ENCODE measurements at places on chromosomes 6 and 20.
A peak's percentile ranks its signal among the peaks of the same experiment; 100 is the strongest.

DNA sequence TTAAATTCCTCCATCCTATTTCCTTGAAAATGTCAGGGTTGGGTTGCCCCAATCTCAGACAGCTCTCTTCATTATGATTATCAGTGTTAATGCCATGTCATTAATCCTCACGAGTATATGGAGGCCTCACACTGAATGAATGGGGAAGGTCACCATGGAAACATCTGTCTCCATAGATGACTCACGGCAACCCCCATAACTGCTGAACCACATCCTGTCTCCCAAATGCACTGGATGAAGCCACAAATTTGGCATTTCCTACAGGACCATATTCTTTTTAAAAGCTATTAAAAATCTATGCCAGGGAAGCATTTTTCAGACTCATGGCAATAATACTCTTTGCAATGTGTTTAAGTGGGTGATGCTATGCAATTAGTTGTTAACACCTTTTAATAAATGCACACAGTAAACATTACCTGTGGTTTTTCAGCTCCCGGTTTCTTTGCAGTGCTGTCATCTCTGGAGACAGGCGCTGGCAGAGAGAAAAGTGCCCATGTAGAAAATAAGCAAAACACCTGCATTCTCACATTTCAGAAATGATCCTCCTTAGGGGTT is 80.1 kb upstream of the PTPRK start:
- no peak for DNase-seq

- DNase-seq = no peak
Observed at GRCh38 chr6:111377558-111378120, 105.4 kb downstream of the REV3L start.

DNA sequence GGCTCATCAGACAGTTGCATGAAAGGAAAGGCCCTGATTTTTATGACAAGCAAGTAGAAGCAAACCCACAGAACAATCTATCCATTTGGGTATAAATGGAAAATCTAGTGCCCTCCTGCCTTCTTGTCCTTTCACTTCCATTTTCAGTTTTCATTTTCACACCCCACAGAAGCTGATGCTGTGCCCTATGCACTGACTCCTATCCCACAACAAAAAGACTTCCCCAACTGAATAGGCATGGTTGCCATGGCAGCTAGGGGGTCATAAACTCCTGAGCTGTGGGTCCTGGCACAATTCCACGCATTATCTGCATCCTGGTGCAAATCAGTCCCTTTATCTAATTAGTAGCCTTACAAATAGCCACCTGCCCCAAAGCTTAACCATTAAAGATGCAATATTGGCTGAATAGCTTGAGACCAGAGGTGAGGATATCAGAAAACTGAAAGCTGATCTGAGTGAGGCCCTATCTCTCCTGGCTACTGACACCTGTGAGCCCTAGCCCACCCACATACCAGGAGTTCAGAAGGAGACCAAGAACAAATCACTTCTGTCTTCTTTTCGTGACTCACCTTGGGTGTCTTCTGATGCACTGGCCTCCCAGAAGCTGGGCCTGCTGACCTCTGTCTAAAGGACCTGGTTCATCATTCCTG is 34.9 kb upstream of the HEY2 start:
- no peak for DNase-seq

GRCh38 chr6:24076011-24076410 is 50.0 kb upstream of the NRSN1 start:
- no peak for DNase-seq

DNA sequence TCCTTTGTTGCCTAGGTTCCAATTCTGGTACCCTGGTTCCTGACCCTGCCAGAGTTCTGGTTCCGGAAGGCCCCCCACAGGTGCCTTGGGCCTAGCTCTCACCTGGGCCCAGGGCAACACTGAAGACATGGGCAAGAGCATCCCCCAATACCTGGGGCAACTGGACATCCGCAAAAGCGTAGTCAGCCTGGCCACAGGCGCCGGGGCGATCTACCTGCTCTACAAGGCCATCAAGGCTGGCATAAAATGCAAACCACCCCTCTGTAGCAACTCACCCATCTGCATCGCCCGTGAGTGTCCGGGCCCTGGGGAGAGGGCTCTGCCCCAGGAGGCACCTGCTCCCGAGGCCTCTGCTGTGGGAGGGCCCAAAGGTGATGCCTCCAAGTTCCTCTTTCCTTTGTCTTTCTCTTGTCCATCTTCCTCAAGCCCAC is at the start of gene ARMC12:
ARMC12 (plus strand) TSS at position 51 of the 431 bp plus-strand sequence; CDS start at position 128, 77 bp downstream.
- DNase-seq = no peak

GRCh38 chr20:3698591-3699001 is 13.8 kb downstream of the SIGLEC1 start:
- DNase-seq = no peak

DNA sequence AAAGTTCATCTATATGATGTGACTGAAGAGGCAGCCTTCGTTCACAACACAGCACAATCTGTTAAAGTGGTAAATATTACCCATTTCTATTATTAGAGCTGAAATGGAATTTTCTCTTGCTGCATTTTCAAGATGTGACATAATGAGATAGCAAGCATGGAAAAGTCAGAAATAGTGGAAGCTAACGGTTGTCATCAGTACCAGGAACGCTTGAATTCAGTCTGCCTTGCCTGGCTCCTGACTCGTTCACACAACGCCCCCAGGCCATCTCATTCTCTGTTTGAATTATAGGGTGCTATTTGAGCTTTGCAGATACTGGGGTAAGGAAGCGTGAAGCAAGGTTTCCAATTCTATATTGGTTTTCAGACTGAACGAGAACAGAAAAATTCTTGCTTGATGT is 116.5 kb upstream of the MAP3K7 start:
- DNase-seq = no peak

DNA sequence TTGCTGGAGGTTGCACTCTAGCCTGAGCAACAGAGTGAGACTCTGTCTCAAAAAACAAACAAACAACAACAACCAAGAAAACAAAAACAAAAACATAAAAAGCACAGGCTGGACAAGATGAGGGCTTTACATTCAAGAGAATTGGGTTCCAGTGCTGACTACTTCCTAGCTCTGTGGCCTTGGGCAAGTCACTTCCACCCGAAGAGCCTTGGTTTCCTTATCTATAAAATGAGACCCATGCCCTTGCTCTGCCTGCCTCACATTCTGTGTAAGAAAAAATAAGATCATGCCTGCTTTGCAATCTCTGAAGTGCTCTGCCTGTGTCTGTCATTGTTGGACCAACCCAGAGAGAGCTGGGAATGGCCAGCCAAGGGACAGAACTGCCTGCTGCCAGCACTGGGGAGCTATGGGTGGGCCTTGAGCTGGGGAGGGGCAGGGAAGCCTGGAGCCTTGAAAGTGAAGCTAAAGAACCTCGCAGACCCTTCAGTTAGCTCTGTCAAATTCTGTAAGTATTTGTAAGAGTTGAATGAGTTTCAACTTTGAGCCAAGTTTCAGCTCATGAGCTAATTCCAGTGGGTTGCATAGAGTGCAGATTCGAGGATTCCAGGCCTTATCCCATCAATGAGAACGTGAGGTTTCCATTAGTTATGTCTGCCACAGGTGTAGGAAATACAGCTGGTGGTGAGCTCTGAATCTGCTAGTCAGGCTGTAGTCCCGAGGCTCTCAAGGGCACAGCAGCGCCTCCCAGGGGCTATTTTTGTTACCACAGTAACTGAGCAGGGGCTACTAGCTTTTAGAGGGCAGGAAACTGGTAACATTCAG is 93.2 kb downstream of the DLGAP4 start:
- peak; percentile 43 for DNase-seq

DNA sequence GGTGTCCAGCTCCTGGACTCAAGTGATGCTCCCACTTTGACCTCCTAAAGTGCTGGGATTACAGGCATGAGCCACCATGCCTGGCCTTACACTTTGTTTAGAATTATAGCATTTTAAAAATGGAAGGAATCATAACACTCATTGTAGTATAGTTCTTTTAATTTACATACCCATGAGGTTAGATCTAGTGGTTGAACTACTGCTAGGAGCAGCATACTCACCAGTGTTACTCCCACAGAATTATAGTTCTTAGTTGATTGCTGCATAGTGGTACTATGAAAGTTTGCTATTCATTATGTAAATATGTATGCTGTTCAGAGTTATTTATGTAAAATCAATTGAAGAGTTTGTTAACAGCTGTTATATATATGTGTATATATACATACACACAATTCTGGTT is 85.4 kb downstream of the MYO6 start:
- DNase-seq = no peak

DNA sequence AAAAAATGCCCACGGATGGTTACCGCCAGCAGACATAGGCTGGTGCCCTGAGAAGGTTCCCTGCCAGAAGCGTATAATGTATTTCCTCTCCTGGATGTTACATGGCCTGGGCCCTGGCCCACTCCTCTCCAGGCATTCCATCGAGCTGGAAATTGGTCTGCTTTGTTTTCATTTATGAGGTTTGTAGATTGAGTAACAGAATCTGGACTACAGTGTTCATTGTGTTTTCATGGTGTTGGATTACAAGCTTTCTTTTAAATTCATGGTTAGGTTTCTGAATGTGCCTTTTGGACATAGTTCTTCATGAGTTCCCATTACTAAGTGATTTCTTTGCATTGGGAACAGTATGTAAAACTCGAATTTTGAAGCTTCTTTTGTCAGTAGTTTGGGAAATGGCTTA is 6.4 kb downstream of the TIAM2 start:
- no peak for DNase-seq

DNA sequence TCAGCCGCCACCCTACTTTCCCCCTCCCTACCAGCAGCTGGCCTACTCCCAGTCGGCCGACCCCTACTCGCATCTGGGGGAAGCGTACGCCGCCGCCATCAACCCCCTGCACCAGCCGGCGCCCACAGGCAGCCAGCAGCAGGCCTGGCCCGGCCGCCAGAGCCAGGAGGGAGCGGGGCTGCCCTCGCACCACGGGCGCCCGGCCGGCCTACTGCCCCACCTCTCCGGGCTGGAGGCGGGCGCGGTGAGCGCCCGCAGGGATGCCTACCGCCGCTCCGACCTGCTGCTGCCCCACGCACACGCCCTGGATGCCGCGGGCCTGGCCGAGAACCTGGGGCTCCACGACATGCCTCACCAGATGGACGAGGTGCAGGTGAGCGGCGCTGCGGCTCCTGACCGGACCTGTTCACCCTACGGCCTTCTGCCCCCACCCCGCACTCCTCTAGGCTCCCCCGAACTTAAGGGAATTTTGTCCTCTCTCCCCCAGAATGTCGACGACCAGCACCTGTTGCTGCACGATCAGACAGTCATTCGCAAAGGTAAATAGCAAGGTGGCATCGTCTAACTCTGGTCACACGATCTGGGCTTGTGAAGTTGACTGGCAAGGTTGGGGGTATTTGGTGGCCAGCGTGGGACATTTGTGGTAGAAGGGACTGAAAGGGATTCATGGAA is 2.3 kb downstream of the TFAP2C start:
- no peak for DNase-seq
